H4 (cell line): ENCODE measurements at places on chromosomes 5 and 9. TPM values are rescaled to one million over a fixed set of nuclear protein-coding genes. Genes with fewer than 3 reads are reported as not detected.

The STPG3 gene
- total RNA-seq: not detected in 2 replicates

DNA sequence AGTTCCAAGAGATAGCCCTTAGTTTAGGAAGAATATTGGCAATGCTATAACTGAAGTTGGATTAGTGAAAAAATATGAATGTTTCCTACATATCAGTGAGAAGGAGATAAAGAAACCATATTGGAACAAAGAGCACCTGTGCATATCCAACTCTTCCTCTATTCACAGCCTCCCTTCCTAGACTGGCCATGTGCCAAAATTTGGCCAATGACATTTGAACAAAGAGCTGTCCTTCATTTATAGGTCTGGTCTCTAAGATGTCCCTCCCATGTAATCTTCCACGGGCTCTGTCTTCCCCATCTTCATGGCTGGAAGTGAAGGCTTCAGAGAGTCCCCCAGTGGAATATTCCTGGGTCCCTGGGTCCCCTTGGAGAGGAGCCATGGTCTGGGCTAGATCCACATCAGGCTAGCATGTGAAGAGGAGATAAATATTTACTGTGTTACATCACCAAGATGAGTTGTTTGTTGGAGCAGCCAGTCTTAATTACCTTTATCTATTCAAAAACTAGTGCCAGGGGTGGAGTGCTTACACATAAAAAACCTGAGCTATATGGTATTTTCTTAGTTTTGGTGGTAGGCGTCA, 190.0 kb upstream of the S1PR3 start:
- no peak for DNase-seq

GRCh38 chr5:173714551-173715428, 98.3 kb upstream of the BOD1 start:
- DNase-seq: peak; percentile 31

DNA sequence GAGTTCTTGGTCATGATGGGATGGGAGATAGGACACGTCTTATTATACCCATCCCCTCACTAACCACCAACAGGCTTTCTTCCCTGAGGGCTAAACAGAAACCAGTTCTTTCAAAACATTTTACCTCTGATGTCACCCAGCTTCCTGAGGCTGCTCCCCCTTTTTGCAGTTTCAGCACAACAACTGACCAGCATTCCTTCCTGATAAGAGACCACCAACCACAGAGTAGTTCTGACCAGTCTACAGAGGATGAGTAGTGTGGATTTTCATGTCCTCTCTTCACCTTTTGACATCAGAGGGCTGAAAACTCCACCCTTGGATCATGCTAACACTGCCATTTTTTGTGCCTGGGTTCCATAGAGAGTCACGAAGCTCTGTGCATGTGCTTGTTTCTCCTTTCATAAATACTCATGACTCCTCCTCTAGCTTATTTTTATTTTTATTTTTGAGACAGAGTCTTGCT, 82.6 kb downstream of the OSTF1 start:
- DNase-seq: peak; percentile 66

DNA sequence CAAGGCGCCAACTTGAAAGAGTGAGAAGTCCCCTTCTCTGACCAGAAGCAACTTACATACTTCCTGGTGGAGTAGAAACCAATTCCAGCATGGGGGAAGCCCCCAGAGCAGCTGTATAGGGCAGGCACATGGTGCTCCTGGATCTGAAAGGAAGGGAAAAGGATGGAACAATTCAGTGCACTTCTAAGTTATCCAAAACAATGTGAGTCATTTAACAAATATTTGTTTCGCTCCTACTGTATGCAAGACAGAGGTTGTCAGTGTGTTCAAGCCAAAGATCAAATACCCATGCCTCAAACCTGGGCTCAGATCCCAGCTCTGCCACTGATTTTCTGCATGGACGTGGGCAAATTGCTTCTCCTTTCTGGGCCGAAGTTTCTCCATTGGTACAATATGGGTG, 67.1 kb downstream of the LHX2 start:
- DNase-seq: peak; percentile 47

DNA sequence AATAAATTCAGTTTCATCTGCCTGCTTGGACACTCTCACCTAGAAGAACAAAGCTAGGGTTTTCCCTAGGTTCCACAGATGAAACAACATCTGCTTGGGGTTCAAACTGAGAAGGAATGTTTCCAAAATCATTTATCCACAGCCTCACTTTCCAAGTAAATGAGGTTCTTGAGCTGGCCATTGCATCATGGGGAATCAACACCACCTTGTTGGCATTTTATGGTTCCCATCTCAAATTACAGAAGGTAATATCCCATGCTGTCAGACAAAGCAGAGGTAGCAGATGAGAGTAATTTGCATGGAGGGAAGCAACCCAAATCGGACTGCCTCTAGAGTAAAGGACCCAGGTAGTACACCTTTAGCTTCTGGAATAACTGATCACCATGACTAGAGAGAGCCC, 10.5 kb upstream of the NR4A3 start:
- no peak for DNase-seq

DNA sequence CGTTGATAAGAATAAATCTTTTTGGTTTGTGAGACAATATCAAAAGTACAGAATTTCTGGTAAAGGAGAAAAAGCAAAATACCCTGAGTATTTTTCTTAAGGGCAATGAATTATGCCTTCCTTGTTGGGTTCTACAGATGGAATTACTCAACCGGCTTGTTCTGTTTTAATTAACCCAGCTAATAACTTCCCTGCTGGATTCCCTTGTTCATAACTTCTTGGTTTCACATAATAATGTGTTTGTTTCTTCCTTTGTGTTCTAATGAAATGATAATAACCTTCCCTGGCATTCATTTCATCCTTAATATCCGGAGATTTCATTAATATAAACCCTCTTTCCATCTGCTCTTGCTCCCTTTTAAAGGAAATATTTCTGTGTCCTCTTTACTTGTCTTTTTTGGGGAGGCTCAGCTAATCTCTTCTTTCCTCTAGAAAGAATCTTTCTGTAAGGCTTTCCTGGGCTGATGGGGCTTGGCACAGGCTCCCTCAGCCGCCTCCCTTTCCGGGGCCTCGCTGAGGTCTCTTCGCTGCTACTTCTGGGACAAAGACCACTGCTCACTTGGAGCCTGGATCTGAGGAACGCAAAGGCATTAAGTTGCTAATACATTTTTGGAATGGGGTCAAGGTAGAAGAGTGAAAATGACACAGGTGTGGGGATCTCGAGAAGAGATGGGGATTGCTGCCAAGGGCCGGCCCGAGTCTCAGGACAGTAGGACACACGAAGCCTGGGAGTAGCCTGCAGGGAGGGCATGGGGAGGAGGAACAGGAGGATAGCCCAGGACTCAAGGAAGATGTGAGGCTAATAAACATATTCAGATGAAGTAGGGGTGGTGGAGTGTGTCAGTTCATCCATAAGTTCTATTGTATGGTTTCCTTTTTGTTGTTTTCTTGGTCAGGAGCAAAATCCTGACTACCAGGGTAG, 118.5 kb downstream of the NRG2 start:
- no peak for DNase-seq

The PDGFRB gene
- 21.6 and 30.1 TPM in 2 replicates for total RNA-seq

- no peak for DNase-seq
Measured at GRCh38 chr5:134445856-134446818, 34.5 kb upstream of the CDKN2AIPNL start.

The IRX2 gene
- 0.10 TPM in 1 of 2 replicates, not detected in the other for total RNA-seq

GRCh38 chr5:141155540-141156374, 5.9 kb downstream of the PCDHB6 start:
- DNase-seq: peak; percentile 57

GRCh38 chr5:178984145-178985072, 10.7 kb downstream of the GRM6 start:
- DNase-seq: no peak

The NUTM2G gene
- not detected in 2 replicates for total RNA-seq

DNA sequence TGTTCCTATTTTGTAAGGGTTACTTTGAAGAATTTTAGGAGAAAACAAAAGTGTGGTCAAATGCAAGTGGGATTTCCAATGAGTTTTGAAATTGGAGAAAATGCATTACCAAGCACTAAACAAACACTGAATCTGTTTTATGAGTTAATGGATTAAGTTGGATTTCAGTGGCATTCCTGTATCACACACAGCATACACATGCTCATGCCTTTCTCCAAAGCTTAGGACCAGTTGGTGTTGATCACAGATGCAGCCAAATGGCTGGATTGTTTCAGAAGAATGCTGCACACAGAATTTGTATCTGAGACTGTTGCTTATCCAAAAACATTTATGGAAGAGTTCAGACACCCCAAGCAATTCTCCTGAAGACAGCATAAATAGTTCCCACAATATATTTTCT, 611.1 kb downstream of the ACTL7B start:
- no peak for DNase-seq

- no peak for DNase-seq
Measured at GRCh38 chr5:27434335-27434734, 395.9 kb upstream of the CDH9 start.

The SLC25A2 gene
- total RNA-seq: not detected in 2 replicates

GRCh38 chr5:174708476-174709207, 15.7 kb upstream of the MSX2 start:
- no peak for DNase-seq

DNA sequence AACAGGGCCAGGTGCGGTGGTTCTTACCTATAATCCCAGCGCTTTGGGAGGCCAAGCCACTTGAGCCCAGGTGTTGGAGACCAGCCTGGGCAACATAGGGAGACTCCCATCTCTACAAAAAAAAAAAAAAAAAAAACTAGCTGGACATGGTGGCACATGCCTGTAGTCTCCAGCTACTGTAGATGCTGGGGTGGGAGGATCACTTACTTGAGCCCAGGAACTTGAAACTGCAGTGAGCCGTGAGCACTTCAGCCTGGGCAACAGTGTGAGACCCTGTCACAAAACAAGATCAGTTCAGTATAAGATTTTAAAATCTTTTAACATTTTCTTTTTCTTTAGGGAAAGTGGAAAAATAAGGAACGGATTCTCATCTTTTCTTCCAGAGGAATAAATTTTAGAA, 2.5 kb downstream of the BRIX1 start:
- no peak for DNase-seq

The PTPN3 gene
- total RNA-seq: 5.2 and 5.9 TPM in 2 replicates

The MEIKIN gene
- total RNA-seq: not detected in 2 replicates

The MEGF10 gene
- 0.14 TPM in 1 of 2 replicates, not detected in the other for total RNA-seq

- DNase-seq: no peak
Measured at GRCh38 chr9:136093995-136094881, 851 bp downstream of the NACC2 start.

GRCh38 chr5:155689406-155689805, 637.6 kb upstream of the SGCD start:
- DNase-seq: no peak

DNA sequence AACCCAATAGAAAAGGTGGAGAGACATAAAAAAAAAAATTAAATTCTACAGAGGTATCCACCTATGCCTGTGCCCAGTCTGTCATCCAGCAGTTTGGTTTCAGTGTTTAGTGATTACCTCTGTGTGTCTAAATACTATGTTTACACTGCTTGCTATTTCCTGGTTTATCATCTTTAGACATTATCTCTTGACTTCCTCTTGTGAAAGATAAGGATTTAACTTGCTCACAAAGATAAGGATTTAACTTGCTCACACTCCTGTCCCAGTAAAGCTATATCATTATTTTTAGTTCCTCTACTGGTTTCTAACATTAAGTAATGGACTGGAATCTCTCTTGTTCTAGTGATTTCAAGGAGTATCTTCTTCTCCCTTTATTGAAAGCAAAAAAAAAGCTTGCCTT, 53.9 kb upstream of the ZFR start:
- no peak for DNase-seq

DNA sequence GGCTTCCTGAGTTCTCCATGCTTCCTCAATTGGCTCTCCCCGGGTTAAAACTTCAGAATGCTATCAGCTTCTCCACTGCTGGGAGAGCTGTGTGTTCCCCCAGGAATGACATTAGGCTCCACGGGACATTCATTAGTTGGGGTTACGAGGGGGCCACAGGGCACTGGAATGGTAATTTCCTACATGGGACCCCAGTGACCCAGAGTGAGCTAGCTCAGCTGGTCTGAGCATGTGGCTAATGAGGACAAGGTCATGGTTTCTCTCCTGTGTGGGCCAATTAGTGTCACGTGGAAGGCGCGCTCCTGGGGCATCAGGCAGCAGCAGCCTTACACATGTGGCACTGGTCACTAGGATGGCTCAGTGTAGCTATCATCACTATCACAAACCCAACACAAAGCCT, 21.0 kb downstream of the LSM11 start:
- DNase-seq: no peak

DNA sequence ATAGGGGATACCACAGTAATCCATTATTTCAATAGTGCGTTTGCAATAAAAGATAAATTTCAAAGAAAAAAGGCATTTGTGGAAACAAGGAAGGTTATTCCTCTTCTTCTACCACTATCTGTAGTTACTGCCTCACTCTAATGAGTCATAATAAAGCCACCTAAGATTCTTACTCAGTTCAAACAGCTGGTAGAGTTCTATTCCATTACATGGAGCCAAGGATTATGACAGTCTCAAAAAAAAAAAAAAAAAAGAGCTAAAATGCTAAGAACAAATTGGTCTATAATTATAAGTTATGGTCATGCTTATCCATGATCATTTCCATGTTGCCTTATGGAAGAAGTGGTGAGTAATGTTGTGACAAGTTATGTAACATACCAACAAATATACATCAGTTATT, 46.3 kb downstream of the DENND1A start:
- DNase-seq: no peak

GRCh38 chr9:83382421-83382820, 155.8 kb downstream of the FRMD3 start:
- DNase-seq: no peak

GRCh38 chr5:123482258-123482657, 29.7 kb upstream of the CSNK1G3 start:
- DNase-seq: no peak

The RARS1 gene
- 204 and 227 TPM in 2 replicates for total RNA-seq

The FGF10 gene
- total RNA-seq: not detected in 2 replicates

The FCN1 gene
- total RNA-seq: not detected in 2 replicates

DNA sequence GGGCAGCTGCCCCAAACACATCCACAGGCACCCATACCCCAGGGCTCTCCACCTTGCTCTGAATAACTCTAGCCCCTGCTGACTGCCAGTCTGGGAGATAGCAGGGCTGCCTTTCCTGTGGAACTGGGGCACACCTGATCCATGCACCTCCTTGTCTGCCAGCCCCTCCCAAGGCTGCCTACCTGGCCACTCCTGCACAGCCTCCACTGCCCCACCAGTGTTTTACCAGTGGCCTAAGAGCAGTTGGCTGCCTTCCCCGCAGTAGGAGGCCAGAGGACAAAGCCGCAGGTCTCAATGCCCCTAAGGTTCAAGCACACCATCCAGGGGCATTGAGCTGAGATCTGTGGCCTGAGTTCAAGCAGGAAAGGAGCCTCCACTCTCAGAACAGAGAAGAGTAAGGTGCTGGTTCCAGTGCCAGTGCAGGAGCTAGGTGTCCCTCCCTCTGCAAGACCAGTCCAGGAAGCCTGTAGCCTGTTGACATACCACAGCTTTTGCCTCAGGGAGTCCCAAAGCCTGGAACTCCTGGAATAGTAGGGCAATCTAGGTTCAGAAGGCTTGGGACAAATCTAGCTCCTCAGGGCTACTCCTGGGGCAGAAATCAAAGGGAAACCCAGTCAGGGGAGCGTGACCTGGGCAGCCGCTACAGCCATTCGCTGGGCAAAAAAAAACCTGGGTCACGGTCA, 514.5 kb upstream of the PTGER4 start:
- DNase-seq: no peak

DNA sequence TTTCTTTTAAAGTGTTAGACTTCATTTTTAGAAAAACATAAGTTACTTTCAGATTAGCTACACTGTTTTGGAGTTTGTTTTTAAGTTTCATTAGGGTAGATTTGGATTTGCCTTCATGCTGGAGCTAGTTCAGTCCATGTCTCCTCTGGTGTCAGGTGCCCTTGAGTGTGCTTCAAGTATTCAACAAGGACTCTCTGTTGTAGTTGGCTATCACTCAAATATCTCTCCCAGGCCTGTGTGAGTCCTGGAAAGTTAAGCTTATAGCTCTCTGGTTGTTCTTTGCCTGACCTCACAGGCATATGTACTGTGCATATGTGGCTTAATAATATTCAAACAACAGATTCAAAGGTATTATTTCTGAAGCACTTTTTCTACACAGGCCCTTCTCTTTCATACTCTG, 45.4 kb downstream of the PTBP3 start:
- no peak for DNase-seq
